Activated naive CD4-positive, alpha-beta T cell treated with anti-CD3 and anti-CD28 coated beads, Interleukin-2, amount 10 ng/mL, durations not matched to agents 7 days and 5 days (primary cell): ENCODE measurements at places on chromosomes 16 and 17.

GRCh38 chr17:80631142-80632045 lies 86.8 kb downstream of the RPTOR start:
- no peak for DNase-seq

DNA sequence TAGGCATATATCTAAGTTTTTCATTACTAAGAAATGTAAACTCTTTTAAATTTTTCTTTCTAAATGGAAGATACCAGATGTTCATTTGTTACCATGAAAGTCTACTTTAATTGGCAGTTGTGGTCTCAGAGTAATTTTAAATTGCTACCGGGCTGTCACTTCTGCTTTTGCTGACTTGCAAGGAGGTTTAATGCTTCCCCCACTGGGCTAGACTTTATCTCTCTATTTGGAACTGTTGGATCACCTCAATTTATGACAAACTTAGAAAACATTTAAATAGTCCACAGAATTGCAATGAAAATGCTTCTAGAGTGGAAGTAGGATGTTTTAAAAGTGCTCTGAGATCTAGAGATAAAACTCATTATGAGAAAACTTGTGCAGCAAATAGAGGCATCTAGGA lies 479.8 kb upstream of the GOT2 start:
- DNase-seq = no peak

- no peak for DNase-seq
Measured at GRCh38 chr16:87190288-87191230, 126.6 kb downstream of the C16orf95 start.

DNA sequence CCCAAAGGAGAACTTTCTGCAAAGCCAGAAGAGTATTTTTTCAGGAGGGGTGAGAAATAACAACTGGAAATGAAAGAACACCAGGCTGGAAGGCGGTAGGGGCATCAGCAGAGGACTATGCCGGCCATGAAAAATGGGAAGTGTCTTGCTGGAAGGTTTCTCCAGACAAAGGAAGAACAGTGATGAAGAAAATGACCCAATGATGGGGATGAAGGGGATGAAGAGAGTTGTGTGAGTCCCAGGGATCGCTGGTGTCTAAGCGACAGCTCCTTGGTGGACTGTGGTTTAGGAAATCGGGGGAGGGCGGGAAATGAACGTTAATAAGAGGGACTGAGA lies 623 bp downstream of the TTLL6 start:
- DNase-seq = no peak

GRCh38 chr17:7133424-7133823 lies 18.8 kb upstream of the ASGR2 start:
- peak; percentile 34 for DNase-seq

- DNase-seq = no peak
Measured at GRCh38 chr17:48611213-48611612, 396 bp upstream of the HOXB7 start.

GRCh38 chr17:12620200-12620720 lies 45.4 kb upstream of the MYOCD start:
- no peak for DNase-seq

- no peak for DNase-seq
Measured at GRCh38 chr17:2120586-2121335, 65.9 kb downstream of the HIC1 start.

- DNase-seq = no peak
Measured at GRCh38 chr17:66677201-66677981, 157.5 kb upstream of the CACNG5 start.

GRCh38 chr17:35407531-35407930 lies 24.8 kb downstream of the SLFN12 start:
- no peak for DNase-seq

DNA sequence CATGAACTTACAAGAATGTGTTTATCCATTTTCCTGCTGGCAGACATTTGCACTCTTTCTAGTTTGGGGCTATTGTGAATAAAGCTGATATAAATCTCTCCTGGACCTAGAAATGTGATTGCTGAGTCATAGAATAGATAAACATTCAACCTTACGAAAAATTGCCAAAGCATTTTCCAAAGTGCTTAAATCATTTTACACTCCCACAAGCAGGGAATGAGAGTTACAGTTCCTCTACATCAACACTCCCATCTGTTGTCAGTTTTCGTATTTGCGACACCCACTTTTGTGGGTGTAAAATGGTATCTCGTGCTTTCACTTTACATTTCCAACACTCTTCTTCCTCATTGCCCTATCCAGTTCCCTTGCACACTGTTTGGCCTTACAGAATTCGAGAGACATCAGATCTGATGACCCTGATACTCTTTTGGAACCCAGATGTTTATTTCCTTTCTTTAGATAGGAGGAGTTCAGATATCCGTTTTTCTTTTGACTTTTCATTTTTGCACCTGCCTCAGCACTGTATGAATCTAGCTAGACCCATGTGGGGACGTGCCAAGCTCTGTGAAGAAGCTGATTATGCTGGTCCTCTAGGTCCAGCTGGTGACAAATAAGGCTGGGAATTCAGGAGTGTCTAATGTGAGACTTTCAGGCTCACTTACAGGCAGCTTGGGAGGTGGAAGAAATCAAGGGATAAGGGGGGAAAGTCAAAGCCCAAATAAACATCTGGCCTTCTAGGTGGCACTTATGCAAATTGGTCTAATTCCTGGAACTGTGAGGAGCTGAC lies 14.0 kb downstream of the SOX9 start:
- DNase-seq = no peak

DNA sequence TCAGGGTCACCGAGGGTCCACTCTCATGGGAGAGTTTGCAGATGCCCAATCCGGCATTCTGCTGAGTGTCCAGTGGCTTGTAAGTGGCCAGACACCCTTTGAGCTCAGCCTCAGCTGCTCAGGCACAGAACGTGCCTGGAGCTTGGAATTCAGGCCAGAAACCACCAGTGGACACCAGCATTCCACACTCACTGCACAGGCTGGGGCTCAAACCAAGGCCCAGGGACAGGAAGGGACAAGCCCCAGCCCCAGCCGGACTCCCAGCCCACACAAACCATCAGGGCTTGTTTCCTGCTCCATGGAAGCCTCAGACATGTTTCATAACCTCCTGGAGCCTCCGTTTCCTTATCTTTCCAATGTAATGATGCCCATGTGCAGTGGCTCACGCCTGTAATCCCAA lies 5.0 kb upstream of the NPRL3 start:
- no peak for DNase-seq

- no peak for DNase-seq
Measured at GRCh38 chr16:48629016-48629415, 19.0 kb upstream of the N4BP1 start.

- no peak for DNase-seq
Measured at GRCh38 chr17:43810823-43811222, 22.1 kb downstream of the MPP3 start.

GRCh38 chr17:57391857-57392471 lies 135.6 kb downstream of the MSI2 start:
- DNase-seq = no peak
